LHCN-M2 (cell line): ENCODE measurements at places on chromosomes 13 and 19.

DNA sequence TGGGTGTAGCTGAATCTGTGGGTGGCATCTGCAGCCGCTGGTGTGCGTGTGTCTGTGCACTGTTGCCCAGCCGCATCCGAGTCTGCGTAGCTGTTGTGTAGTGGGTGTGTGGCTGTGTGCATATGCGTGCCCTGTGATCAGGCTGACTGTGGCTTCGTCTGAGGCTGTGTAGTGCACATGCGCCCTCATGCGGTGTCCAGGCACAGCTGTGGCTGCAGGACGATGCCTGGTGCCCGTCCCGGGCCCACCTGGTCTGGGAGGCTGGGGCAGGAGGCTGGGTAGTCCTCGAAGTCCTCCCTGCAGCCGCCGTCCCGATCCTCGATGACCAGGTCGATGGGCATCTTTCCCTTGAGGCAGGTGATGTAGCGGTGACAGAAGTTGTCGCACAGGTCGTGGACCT is 4.9 kb downstream of the MEIS3 start:
- no peak for DNase-seq

- DNase-seq = peak; percentile 87
Measured at GRCh38 chr19:21084343-21084742, 2.3 kb downstream of the ZNF714 start.

- no peak for DNase-seq
Measured at GRCh38 chr19:10520652-10521318, 3.5 kb upstream of the S1PR5 start.

GRCh38 chr19:49837009-49837310 is 14.0 kb upstream of the PTOV1 start:
- DNase-seq = no peak

DNA sequence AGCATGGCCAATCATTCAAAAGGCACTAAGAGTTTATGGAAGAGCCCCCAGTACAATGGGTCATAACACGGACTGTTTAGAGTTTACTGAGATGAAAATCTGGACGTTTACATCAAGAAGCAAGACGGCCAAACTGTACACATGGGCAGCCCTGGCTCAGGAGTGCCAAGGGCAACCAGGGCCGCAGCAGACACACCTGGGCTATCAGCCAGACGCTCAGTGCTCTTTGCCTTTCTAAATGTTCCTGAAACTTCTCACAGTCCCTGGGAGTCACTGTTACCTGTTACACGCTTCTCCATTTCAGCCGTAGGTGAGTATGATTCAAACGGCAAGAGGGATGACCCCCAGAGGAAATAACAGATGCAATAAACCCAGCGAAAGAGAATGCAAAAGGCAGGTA is 64.5 kb downstream of the ABCC4 start:
- DNase-seq = no peak

DNA sequence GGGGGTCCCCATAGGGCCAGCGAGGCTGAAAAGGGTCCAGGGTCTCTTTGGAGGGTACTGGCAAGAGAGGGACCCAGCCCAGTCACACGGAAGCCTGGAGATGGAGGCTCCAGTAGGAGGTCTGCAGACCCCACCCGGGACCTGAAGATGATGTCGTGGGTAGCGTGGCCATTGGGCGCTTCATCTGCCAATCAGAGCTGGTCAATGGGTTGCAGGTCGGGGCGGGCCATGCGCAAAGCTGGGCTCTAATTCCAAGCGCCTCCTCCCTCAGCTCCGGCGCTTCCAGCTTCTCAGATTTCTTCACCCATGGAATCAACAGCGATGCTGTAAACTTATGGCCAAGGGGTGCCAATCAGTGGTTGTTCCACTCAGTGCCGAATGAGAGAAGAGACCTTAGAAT is 10.9 kb downstream of the SIGLEC12 start:
- DNase-seq = no peak

- DNase-seq = peak; percentile 5
Measured at GRCh38 chr13:74687442-74688182, 553.4 kb upstream of the KLF12 start.

DNA sequence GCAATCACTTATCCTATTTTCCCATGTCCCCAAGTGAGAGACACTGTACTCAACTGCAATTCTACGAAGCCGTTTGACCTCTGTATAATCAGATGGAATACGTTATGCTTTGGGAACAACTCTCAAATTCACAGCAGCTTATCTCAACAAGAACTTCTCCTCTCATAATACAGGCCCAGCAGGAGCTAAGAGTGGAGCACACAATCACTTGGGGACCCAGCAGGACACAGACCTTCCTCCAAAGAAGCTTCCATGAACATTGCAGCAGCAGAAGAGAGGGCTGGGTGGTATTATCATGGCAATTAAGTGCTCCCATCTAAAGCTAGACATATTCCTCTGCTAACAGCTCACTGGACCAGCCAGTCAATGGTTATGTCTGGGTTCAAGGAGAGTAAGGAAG is 428.3 kb upstream of the MIR17HG start:
- no peak for DNase-seq

GRCh38 chr19:15251010-15251748 is 18.9 kb upstream of the EPHX3 start:
- peak; percentile 75 for DNase-seq

DNA sequence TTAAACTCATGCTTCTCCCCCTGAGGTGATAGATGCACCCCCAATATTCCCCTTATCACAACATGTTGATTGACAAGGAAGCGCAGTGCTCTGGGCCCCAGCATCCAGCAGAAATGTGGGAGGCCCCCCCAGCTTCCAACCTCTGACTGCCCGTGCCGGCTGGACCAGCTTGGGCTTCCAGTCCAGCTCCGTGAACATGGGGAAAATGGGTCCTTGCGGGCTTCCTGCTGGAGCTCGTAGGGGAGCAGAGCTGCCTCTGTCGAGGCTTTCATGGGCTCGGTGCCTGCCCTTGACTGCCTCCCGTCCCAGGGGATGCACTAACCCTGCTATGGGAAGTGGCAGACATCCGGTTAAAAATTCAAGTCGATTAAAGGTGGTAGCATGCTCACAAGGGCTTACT is 188.9 kb downstream of the COL4A1 start:
- DNase-seq = no peak

DNA sequence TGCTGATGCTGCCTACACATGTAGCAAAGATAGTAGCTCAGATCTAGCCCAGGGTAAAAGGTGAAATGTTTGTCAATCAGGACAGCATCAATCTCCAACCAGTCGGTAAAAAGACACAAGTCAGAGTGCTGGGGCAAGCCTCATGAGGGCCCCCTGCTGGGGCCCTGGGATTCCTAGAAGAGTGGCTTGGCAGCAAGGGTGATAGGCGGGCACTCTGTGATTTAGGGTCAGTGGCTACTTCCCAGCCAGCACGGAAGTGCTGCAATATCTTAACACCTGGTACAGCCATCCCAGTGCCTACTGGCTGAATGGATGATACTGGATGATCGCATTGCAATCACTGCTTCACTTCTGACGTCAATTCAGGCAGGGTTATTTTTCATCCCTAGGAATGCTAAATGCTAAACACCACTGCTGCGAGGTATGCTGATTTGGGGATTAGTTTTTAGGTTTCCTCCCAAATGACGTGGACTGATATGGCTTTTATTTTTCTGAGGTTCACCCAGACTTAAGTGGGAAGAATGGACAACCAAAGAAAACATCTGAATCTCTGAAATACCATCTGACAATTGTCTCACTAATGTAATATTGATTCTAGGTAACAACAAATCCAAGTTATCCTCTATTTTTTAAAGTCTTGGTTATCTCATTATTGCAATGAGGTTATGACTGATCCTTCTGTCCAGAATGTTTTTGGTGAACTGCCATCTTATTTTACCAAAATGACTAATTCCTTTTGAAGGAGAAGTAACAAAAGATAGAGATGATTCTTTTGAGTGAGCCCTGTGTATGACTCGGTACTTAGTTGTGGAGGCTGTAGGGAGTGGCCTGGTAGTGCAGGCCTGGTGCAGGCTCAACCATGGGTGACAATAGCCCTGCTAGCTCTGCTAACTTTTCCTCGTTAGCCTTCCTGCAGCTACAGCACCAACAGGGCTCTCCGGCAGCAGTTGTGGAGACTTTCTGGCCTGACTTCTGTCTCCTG is 432.5 kb downstream of the FGF9 start:
- no peak for DNase-seq

GRCh38 chr13:51823359-51823758 is 19.4 kb upstream of the DHRS12 start:
- DNase-seq = no peak

- no peak for DNase-seq
Measured at GRCh38 chr19:50844296-50844935, 10.3 kb upstream of the KLK3 start.

DNA sequence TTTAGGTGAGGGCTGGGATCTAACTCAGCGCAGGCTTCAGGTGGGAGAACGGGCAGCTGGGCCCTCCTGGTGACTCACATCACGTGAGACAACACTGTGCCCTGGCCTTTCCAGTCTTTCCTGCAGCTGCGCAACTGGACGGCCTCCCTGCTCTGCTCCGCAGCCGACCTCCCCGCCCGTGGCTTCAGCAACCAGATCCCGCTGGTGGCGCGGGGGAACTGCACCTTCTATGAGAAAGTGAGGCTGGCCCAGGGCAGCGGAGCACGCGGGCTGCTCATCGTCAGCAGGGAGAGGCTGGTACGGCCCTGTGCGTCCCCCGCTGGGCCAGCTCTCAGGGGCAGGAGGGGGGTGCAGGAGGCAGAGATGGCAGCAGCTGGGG is 8.8 kb downstream of the SPPL2B start:
- no peak for DNase-seq

- peak; percentile 28 for DNase-seq
Measured at GRCh38 chr13:50646070-50646469, 197.4 kb downstream of the DLEU7 start.

DNA sequence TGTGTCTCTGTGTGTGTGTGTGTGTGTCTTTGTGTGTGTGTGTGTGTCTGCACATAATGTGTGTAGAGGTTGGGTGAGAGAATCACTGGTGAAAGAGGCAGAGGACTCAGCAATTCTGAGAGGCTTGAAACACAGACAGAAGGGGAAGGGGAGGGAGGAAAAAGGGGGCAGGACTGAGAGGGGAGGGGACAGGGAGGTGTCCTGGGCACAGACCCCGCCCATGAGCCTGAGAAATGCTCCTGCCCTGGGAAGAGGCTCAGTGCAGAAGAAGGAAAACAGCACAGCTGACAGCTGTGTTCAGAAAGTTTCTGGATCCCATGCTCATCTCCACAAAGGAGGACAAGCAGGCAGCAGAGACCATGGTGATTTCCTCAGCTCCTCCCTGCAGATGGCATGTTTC is 59.1 kb upstream of the CEACAM8 start:
- no peak for DNase-seq

DNA sequence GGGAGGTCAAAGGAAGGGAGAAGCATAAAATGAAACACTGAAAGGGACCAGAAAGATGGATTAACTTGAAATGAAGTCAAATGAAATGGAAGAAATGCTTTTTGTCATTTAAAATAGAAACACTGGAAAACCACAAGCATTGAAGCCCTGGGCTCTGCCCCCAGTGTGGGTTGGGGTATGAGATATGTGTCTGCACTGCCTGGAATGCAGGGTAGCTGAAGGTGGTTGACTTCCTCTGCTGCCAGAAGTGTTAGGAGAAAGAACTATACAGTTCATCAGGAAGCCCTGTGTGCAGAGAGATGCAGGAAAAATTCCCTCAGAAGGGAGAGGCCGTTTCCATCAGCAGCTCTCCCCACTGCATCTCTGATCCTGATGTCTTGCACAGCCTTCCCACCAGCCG is 69.2 kb downstream of the DHRS12 start:
- no peak for DNase-seq

GRCh38 chr13:100535426-100536135 is 53.0 kb downstream of the GGACT start:
- DNase-seq = no peak

GRCh38 chr19:45168767-45169351 is 8.1 kb upstream of the NKPD1 start:
- no peak for DNase-seq

- DNase-seq = peak; percentile 71
Measured at GRCh38 chr13:48749144-48749543, 95.4 kb downstream of the CYSLTR2 start.

DNA sequence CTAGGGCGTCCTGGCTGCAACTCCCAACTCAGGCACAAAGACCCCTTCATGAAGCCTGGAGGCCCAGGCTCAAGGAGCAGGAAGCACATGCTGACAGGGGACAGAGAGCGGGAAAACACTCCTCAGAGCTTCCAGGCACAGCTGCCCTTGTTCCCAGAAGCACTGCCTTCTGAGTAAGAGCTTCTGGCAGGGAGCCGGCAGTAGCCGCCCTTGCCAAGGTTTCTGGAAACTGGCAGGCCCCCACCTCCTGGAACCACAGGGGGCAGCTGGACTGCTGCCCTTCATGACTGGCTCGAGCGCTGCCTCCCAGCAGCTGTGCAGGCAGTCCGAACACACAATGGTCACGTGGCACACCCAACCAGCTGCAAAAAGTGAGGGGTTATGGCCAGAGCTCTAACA is 33.6 kb upstream of the EPHX3 start:
- peak; percentile 99 for DNase-seq

GRCh38 chr13:110298505-110299282 is 8.3 kb downstream of the COL4A1 start:
- DNase-seq = no peak
